ENCODE measurements at places on chromosomes 6 and 20.

GRCh38 chr6:32085759-32086459 lies 23.2 kb downstream of the TNXB start:
- no peak for DNase-seq

DNA sequence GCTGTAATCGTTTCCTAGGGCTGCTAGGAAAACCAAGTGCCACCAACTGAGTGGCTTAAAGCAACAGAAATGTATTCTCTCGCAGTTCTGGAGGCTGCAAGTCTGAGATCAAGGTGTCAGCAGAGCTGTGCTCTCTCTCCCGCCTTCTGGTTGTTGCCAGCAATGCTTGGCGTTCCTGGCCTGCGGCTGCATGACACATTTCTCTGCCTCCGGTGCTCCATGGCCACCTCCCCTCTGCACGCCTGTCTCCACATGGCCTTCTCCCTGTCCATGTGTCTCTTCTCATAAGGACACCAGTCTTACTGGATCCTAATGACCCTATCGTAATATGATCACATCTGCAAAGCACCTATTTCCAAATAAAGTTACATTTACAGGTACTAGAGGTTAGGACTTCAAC lies 91.7 kb upstream of the AKAP12 start:
- DNase-seq = no peak

DNA sequence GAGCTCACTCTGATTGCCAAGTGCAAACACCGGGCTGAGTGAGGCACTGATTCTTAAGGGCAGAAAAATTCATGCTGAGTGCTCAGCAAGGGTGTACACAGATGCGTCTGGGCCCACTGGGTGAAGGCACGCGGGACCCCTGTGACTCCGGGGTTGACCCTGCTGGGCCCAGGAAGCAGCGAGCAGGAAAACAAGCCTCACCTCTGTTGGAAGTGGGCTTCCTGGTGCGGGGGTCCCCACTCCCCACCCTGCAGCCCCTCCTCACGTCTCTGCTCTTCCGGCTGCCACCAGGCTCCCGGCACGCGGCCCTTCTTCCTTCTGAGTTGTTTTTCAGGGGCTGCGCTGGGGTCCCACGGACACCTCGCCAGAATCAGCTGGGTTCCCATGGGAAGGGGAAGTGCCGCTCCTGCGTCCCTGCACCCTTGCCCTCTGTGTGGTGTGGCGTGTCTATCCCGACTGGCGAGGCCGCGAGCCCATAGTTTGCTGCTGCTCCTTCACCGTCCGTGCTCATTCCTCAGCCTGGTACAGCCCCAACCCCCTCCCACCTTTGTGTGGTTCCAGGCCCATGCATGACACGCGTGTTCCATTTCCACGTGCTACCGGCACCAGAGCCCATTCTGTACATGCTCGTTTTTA lies 80.6 kb upstream of the BHLHE23 start:
- peak; percentile 62 for DNase-seq

GRCh38 chr6:32148289-32149091 lies 3.2 kb downstream of the PRRT1 start:
- DNase-seq = no peak

DNA sequence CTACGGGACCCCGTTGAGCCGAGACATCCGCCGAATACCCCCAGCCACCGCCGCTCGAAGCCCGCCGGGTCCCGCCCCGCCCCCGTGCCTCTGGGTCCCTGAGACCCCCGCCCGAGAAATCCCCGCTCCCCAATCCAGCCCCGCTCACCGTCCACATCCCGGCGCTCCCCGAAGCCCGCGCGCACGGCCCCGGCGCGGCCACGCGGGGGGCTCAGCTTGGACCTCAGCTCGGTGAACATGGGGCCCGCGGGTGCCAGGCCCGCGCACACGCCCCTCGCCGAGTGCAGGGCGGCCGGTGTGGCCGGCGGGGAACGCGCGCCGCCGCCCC lies 249 bp downstream of the SAMD10 start:
- DNase-seq = no peak

- no peak for DNase-seq
Observed at GRCh38 chr6:137754366-137754765, 112.7 kb upstream of the TNFAIP3 start.

- DNase-seq = peak; percentile 67
Observed at GRCh38 chr6:160137989-160138835, 16.6 kb downstream of the SLC22A1 start.

GRCh38 chr6:24922170-24922569 lies 13.6 kb downstream of the RIPOR2 start:
- no peak for DNase-seq

DNA sequence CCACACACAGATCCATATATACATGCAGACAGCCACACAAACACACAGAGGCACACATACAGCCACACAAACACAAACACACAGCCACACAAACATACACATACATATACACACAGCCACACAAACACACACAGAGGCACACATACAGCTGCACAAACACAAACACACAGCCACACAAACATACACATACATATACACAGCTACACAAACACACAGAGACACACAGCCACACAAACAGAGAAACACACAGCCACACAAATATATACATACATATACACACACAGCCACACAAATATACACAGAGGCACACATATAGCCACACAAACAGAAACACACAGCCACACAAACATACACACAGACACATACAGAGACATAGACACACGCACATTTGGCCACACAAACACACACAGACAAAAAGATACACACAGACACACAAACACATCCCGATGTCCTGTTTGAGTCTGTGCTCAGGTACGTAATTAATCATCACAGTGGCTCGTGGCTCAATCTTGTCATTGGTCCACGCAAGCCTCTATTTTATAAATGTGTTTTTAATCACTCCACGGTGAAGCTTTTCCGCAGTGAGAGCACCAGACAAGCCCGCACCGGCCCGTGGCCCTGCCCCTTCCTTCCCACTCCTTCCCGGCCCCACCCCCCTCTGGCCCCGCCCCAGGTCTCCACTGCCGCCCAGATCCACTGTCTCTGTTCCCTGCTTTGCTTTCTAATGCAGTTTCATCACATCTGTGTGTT lies 135.3 kb downstream of the CDH4 start:
- no peak for DNase-seq

Measured in mesenteric fat pad (tissue), 1 donor.